ENCODE measurements at places on chromosomes 16 and 17.

GRCh38 chr16:88618956-88619667 lies 19.3 kb upstream of the IL17C start:
- no peak for DNase-seq

GRCh38 chr17:58313815-58314705 lies 14.5 kb downstream of the TSPOAP1 start:
- DNase-seq = no peak

DNA sequence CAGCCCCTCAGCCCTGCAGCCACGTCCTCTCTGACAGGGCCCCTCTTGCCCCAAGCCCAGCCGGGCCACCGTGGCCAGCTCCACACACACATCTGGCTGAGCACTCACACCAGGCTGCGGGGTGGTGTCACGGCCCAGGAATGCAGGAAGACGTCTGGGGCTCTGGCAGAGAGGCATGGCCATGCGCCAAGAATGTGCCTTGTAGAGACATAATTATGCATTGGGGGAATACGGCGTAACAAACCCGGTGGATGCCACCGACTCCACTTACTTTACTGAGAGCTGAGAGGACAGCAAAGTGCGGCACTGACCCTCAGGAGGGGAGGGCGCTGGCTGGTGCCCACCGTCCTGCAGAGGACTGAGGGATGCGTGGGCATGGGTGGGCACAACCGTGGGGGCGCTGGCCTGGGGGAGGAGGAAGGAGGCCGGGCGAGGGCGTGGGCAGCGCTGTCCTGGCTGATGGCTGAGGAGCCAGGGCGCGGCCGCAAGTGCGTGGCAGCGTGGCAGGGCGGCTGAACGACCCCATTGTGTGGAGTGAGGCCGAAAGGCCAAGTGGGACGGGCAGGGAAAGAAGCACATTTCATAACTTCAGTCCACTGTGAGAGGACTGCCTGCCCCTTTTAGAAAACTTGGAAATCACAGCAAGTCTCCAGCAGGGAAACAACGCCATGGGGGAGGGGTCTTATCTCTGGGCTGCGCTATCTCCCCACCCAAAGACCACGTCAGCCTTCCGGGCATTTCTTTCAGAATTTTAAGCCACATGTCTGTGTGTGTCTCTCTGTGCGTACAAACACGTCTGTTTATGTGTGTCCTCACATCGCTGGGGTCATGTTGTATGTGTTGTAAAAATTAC lies 30.6 kb downstream of the METRNL start:
- peak; percentile 85 for DNase-seq

- DNase-seq = peak; percentile 98
Observed at GRCh38 chr16:29290631-29291247, 115.8 kb downstream of the NPIPB11 start.

GRCh38 chr17:61380217-61380835 lies 19.3 kb upstream of the TBX2 start:
- no peak for DNase-seq

GRCh38 chr17:6912110-6913051 lies 80.9 kb upstream of the TEKT1 start:
- DNase-seq = no peak

- DNase-seq = peak; percentile 80
Observed at GRCh38 chr17:37047631-37048104, 98.9 kb downstream of the AATF start.

- no peak for DNase-seq
Observed at GRCh38 chr16:85921026-85921425, 22.1 kb downstream of the IRF8 start.

GRCh38 chr16:3096362-3096761 lies 2.7 kb downstream of the ZSCAN10 start:
- peak; percentile 17 for DNase-seq

DNA sequence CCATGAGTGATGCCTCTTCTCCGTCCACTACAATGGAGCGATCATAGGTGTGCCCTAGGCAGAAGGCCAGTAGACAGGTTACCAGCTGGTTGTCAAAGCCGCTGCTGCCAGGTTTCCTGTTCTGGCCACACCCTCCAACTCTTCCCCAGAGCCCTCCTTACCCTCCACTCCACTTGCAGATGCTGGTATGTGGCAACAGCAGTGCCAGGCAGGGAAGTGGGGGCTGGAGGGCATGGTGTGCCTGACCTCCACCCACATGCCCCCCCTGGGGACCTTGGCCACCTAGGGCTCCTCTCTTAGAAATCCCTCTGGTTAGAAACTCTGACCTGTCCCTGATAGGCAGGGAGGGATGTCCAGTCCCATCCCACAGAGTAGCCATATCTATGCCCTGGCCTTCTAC lies 1.5 kb downstream of the RRAD start:
- DNase-seq = no peak

DNA sequence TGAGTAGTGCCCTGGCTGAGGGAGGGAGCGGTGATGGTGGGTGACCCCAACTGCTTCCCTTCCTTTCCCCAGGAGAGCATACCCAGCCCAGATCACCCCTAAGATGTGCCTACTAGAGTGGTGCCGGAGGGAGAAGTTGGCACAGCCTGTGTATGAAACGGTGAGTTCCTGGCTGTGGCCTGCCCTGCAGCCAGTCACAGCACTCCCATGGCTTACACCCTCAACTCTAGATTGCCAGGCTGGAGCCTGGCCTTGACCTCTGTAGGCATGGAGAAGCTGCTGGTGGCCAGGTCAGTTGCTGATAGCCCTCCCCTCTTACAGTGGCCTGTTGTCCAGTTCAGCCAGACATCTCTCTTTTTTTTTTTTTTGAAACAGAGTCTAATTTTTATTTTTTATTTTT lies 8.6 kb upstream of the NFATC3 start:
- DNase-seq = no peak

- DNase-seq = no peak
Observed at GRCh38 chr16:4682616-4683254, 10.6 kb upstream of the NUDT16L1 start.

DNA sequence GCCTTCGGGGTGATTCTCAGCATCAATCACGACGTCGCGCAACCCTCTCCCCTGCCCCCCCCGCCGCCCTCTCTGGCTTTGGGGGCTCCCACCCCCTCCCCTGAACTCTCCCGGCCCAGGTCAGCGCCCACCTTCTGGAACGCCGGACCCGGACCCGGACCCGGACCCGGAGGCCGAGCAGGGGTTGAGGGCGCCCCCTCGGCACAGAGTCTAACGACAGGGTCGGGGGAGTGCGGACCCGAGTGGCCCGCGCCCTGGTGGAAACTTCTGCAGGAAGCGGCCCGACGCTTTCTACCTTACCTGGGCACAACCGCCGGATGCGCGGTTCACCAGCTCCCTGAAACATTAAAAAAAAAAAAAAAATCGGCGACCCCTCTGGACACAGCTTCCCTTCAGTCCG lies 16.2 kb downstream of the SALL1 start:
- no peak for DNase-seq

GRCh38 chr17:57375040-57375769 lies 118.9 kb downstream of the MSI2 start:
- no peak for DNase-seq

GRCh38 chr16:53785916-53786315 lies 82.0 kb downstream of the FTO start:
- DNase-seq = no peak

DNA sequence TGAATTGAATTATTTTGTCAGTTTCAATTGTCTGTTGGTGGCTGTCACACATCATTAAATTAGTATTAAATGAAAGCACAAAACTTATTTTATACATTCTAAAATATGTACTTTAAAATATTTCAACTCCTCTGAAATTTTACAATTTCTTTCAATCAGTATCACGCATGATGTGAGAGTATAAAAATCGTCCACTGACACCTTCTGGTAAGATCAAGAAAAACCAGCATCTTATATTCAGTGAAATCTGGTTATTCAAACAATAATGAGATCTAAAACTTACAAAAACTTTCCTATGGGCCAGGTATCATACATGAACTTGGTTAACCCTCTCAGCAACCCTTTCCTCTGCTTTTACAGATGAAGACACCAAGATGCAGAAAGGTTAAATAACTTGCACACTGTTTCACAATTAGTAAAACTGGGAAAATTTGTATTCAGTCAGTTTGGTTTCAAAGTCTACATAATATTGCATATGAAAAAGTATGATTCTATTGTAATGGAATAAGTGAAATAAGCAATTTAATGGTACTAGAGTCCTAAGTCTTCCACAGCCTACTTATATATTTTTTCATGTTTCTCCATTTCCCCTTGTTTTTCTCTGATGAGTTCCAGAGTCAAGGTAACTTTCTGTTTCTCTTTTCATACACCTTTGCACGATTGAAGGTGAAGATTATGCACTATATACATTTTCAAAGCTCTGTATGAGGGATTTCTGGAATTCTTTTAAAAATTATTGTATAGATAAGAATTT lies 58.7 kb downstream of the EFCAB5 start:
- DNase-seq = no peak

GRCh38 chr17:29867643-29868181 lies 62.3 kb downstream of the SSH2 start:
- DNase-seq = no peak

- DNase-seq = no peak
Observed at GRCh38 chr17:72472106-72472505, 351.3 kb downstream of the SOX9 start.

GRCh38 chr16:76527244-76527643 lies 250.0 kb downstream of the CNTNAP4 start:
- no peak for DNase-seq

DNA sequence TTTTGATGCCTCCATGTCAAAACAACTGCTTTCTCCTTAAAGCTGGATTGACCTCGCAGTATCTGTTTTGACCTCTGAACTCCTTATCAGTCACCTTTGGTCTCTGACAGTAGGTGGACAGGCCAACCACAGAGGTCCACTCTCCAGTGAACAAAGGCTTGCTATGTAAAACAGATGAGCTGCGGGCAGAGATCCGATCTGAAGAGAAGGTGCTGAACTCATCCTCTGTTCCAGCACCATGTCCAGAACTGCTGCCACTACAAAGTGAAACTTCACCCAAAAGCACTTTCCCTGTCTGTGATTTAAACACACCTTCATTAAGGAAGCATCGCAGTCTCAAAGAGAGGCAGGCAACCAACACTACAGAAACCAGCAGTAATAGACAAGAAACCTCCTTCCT lies 117.3 kb upstream of the CORO6 start:
- DNase-seq = no peak

GRCh38 chr17:48624544-48625494 lies 1.3 kb downstream of the HOXB9 start:
- DNase-seq = peak; percentile 66

- no peak for DNase-seq
Observed at GRCh38 chr16:64534180-64534780, 587.6 kb downstream of the CDH11 start.

Data from mucosa of descending colon (tissue), 3 donors.